ENCODE measurements at places on chromosomes 5 and 9.

- DNase-seq, result no peak
Observed at GRCh38 chr9:130845901-130846481, 10.9 kb downstream of the ABL1 start.

DNA sequence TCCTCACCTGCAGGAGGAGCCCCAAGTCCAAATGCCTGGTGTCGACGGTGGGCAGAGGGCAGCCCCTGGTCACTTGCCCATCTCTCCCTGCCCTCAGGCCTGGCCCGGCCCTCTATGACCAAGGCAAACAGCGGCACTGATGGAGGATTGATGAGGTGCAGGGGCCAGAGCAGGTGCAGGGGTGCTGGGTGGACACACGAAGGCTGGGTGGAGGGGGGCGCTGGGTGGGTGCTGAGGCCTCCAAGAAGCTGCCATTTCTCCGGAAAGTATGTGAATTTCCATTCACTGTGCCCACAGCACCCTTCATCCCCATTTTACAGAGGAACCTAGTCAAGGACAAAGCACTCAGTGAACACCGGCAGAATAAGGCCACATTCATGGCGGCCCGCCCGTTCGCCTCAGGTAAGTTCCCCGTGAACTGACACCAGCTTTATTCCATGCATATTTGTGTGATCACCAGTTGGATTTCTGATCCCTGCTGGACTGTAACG lies 143.8 kb upstream of the PPP1R26 start:
- DNase-seq, result no peak

DNA sequence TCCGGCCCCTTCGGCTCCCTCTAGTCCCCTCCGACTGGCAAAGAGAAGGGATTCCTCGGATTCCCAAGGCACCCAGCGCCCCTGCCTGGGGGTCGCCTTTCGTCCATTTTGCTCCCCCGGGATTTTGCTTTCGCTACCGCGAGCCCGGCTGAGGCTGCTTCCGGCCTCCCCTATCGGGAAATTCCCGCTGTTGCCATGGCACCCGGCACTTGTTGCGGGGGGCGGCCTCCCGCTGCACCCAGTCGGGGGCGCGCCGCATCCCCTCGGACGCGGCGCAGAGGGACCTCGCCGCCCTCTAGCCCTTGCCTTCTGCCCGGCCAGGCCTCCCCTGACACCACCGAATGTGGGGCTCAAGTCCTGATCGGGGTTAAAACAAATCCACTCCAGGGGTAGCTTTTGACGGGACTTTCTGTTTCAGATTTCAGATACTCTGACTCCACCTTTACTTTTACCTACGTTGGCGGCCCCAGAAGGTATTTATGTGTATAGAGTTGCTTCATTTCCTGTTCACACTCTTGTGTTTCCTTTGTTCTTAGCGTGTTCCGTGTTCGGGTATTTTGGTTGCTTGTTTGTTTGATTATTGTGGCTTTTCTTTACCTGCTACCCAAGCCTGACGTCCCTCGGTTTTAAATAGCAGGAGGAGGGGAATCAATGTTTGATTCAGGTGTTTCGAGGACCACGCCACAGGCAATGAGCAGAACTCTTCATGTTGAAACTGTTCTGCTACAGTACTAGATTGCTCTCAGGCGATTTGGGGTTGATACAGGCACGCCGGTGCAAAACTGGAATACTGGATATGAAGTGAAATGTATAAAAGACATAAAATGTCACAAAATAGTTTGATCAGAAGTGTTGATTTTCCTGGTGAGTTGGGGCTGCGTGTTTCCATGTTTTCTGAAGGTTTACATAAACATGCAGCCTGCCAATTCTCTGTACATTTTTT lies 1.5 kb downstream of the PARP8 start:
- DNase-seq, result peak; percentile 65

GRCh38 chr9:116015855-116016254 lies 137.7 kb upstream of the PAPPA start:
- DNase-seq, result no peak

DNA sequence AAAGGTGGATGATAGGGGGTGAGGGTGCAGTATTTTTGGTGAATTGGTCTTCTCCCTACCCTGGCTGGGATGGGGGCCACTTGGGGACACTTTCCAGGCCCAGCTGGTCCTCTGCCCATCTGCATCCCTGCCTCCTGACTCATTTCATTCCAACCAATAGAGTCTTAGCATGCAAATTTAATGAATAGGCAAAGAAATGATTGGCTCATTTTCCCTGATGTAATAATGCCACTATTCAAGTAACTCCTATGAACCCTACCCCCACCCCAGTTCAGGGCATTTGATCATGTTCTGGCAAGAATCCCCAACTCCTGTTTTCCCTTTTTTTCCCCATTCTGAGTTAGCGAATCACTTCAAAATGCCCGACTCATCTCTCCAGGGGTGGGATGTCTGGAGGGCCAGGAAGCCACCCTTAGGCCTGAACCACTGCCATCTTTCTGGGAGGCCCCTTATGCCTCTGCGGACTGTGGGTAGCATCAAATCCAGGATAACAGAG lies 56.7 kb downstream of the PCDH1 start:
- no peak for DNase-seq

GRCh38 chr5:53473633-53474032 lies 6.8 kb upstream of the FST start:
- DNase-seq, result no peak

GRCh38 chr9:21709464-21710058 lies 92.9 kb upstream of the MTAP start:
- DNase-seq, result peak; percentile 54

GRCh38 chr5:167936944-167937634 lies 354.4 kb upstream of the WWC1 start:
- DNase-seq, result no peak

GRCh38 chr5:96235008-96235910 lies 197.8 kb downstream of the PCSK1 start:
- DNase-seq, result no peak

DNA sequence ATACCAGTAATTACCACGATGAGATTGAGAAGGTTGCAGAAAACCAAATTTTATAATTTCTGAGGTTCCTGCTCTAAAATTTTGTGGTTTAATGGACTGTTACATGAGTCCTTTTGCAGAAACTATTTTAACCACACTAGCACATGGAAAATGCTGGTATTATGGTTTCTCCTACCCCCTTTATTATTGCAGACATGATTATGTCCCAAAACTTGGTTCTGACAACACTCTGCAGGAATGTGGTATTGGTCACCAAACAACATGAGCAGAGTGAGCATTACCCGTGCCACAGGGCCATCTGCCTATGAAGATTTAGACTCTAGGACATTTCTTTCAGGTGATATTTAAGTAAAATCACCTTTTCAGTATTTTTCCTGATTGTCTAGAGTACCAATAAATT lies 2.8 kb upstream of the ECM2 start:
- peak; percentile 4 for DNase-seq

DNA sequence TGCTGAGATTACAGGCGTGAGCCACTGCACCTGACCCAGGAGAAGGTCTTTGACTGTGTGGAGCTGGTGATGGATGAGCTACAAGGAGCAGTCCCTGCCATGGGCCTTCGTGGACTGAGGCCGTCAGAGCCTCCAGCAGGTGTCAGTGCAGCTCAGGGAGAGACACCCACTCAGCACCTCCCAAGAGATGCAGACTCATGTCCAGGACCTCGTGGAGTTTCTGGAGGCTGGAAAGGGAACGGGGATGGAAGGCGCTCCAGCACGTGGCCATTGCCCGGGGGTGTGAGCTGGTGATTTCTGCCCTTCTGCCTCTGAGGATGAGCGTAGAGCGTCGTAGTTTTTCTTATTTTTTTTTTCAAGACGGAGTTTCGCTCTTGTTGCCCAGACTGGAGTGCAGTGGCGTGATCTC lies 9.5 kb downstream of the TOR4A start:
- DNase-seq, result peak; percentile 83

GRCh38 chr9:122029898-122030297 lies 63.2 kb downstream of the TTLL11 start:
- DNase-seq, result no peak

DNA sequence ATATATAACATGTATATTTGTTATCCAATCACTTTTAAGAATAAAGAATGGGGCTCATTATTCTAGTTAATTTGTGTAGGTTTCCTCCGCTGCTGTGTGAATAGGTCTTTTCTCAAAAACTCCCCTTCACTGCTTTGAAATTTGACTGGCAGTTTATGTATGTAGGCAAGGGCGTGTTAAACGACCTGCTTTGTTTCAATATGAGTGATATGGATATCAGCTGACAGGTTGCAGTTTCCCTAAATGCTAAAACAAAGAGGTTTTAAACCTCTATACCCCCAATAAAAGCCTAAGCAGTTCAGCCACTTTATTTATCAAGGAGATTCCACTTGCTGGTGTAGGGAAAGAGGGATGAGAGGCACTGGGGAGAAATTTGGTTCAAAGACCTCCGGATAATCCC lies 159.6 kb downstream of the TMEM167A start:
- no peak for DNase-seq

- no peak for DNase-seq
Observed at GRCh38 chr5:179530069-179530998, 20.0 kb upstream of the RUFY1 start.

- DNase-seq, result peak; percentile 51
Observed at GRCh38 chr5:100430268-100431195, 104.6 kb upstream of the FAM174A start.

DNA sequence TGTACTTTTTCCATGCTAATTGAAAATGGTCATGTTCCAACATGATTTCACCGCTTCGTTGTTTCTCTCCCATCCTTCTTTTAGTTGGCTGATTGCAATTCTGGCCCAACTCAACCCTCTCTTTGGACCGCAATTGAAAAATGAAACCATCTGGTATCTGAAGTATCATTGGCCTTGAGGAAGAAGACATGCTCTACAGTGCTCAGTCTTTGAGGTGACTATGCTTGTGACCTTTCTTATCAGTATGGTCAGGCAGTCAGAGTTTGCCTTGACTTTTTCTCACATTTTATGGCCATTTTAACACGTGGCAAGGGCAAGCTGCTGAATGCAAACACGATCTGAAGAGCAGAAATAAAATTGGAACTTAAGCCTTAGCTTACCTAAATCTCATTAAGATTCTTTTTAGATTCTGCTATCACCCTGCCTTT lies 36.0 kb upstream of the CREBRF start:
- DNase-seq, result no peak

DNA sequence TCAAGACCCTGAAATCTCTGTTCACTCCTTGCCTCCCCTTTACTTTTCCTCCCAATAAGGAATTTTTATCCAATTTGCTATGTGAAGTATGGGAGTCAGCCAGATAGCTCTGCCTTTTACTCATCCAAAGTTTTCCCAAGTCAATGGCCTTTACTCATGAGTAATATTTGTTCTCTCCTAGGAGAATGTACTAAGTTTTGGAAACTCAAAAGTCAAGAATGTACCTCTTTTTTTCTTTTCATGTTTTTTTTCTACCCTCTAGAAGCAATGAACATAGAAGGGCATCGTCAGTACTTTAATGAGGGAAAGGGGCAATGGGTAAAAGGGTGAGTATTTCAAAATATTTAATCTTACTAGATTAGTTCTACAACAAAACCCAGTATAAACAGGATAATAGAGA lies 140.2 kb upstream of the SGCD start:
- no peak for DNase-seq

DNA sequence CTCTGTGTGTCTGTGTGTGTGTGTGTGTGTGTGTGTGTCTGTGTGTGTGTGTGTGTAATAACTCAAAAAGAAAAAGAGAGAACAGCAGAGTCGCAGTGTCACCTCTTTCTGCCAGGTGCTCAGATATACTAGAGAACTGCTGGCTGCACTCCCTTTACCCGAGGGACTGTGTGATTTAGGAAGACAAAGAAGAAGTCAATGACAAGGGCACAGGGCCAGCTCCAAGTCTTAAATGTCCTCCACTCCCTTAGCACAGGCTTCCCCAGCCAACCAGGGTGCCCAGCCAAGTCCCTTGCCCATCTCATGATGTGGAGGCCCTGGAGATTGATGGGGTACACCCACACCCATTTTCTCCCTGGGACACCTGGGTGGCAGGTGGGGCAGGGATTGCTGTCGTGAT lies 8.7 kb downstream of the CCNJL start:
- no peak for DNase-seq

DNA sequence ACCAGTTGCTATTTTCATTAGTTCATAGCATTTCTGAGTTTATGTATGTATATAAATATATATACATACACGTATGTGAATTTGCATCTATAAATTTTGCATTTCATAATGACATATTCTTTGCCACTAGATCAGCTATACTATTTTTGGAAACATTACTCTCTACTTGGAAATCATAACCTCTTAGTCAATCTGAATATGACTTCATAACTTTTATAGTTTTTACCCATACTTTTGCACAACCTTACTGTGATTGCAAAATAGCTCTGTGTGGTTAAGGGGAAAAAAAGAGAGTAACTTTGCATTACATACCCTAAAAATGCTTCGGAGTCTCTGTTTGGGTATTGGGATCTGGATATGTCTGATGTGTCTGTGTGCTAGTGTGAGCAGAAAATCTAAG lies 44.9 kb upstream of the ADAMTSL1 start:
- no peak for DNase-seq

GRCh38 chr9:69171049-69171448 lies 3.0 kb upstream of the TJP2 start:
- DNase-seq, result peak; percentile 50

DNA sequence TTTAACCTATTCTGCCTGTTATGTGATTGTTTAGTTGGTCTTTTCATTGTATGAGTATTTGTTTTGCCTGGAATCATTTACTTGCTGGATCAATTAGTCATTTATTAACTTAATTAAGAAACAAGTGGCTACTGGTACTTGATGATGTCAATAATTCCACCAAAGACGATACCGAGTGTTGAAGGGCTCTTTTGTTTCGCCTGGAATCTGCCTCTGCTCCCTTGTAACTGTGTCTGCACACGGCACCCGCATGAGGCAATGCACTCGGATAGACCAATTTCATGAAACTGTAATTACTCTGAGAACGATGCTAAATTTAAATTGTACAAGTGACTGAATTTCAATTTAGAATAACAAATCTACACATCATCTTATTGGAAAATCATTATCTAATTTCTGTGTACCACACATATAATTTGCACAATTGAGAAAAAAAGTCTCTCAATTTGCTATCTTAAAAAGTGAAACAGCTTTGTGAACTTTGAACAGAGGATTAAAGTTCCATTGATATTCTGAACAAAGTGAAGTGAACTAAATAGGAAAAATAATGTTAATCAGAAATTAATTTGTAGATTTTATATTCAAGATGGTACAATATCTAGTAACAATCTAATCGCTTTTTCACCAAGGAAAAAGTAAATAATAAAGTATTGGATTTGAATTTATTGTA lies 143.2 kb downstream of the CTNND2 start:
- no peak for DNase-seq

DNA sequence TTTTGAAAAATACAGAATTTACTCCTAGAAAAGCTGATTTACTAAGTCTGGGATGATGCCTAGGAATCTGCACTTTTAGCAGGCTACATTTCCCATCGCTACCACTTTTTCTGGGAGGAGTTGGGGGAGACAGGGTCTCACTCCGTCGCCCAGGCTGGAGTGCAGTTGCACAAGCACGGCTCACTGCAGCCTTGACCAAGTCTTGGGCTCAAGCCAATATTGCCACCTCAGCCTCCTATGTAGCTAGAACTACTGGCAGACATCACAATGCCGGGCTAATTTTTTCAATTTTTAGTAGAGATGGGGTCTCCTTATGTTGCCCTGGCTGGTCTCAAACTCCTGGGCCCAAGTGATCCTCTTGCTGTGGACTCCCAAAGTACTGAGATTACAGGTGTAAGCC lies 85.9 kb downstream of the NR6A1 start:
- no peak for DNase-seq

GRCh38 chr5:80181618-80182211 lies 74.1 kb downstream of the SERINC5 start:
- DNase-seq, result peak; percentile 88

Data from KBM-7 (cell line).